ENCODE measurements at places on chromosomes 4 and X.

DNA sequence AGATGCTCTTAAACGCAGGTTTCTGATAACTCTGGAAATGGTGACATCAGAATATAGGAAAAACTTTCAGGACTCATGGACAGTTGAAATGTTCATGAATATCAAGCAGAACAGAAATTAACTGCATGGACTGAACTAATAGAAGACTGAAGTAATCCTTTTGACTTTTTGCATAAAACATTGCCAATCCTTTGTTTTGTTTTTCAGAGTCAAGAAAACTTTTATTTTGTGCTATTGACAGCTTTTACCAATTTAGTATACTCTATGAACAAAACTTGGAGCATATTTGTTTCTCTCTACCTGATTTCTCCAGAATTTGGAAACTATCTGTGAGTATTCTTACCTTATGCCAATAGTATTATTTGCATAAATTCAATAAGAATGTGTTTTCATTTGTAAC is 61.2 kb upstream of the HMX1 start:
- no peak for DNase-seq

- DNase-seq = no peak
Observed at GRCh38 chr4:39255266-39255665, 72.9 kb downstream of the WDR19 start.

DNA sequence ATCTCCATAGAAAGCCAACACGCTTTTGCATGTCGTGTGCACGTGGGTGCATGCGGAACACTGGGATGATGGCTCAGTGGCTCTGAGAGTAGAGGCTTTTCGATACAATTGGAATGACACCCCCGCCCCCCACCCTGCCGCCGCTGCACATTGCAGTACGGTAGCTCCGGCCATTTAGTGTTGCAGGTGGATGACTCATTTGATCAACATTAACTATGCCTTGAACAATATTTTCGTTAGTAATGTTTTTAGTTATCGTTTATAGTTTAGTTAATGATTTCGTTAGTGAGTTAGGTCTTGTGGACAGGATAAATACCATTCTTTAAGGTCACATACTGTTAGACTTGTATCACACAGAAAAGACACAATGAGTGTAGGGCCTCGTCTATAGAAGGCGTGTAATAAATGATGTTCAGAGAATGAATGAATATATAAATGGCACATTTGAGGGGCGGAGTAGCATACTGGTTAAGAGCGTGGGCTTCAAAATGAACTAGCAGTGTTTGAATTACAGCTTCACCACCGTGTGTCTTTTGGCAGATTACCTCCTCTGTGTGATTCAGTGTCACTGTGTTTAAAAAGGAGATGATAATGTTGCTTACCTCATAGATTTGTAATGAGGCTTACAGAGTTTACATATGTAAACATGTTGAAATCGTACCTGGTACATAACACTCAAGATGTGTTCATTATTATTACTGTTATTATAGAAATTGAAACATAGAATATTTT is 67.2 kb upstream of the TENM3 start:
- DNase-seq = no peak

DNA sequence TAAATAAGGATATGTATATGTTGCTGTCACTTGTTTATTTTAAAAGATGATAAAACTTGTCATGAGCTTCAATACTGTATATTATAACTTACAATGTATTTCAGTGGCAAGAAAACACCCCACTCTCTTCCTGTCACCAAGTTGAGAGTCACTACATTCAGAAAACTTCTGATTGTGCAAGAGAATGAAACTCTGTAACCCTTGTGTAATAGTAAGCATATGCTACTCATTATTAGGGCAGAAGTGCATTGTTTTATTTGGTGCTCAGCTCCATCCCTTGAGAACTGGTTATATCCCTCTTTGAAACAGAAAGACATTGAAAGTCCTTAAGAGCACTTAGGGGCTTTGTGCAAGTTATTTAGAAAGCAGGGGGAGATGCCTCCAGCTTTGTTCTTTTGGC is 594.5 kb downstream of the ARAP2 start:
- DNase-seq = no peak

DNA sequence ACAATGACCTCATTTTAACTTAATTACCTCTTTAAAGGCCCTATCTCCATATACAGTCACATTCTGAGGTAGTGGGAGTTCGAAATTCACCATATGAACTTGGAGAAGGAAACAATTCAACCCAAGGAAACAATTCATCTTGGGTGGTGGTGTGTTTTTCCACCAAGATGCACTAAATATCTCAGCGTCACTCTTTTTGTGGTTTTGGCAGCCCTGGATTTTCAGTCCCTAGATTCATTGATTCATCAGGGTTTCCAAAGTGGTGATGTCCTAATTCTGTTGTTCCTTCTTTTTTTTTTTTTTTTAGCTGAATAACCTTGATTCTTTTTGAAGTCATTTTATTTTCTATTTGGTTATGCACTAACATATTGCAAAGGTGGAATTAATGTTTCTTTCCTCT is 162.6 kb upstream of the RAPGEF2 start:
- DNase-seq = no peak

GRCh38 chr4:71009890-71010588 is 16.6 kb downstream of the DCK start:
- no peak for DNase-seq

DNA sequence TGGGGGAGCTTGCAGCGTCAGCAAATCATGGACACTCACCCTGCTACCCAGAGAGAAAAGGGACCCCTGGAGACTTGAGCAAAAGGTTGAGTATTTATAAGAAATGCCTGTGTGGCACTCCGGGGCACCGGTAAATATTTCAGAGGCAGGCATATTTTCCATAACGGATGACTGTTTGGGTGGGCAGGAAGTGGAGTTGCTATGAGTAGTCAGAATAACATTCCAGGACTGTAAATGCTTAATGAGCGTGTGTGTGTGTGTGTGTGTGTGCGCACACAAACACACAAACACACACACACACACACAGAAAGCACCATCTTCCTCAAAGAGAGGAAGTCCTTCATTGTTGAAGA is 74.6 kb downstream of the MXRA5 start:
- no peak for DNase-seq

DNA sequence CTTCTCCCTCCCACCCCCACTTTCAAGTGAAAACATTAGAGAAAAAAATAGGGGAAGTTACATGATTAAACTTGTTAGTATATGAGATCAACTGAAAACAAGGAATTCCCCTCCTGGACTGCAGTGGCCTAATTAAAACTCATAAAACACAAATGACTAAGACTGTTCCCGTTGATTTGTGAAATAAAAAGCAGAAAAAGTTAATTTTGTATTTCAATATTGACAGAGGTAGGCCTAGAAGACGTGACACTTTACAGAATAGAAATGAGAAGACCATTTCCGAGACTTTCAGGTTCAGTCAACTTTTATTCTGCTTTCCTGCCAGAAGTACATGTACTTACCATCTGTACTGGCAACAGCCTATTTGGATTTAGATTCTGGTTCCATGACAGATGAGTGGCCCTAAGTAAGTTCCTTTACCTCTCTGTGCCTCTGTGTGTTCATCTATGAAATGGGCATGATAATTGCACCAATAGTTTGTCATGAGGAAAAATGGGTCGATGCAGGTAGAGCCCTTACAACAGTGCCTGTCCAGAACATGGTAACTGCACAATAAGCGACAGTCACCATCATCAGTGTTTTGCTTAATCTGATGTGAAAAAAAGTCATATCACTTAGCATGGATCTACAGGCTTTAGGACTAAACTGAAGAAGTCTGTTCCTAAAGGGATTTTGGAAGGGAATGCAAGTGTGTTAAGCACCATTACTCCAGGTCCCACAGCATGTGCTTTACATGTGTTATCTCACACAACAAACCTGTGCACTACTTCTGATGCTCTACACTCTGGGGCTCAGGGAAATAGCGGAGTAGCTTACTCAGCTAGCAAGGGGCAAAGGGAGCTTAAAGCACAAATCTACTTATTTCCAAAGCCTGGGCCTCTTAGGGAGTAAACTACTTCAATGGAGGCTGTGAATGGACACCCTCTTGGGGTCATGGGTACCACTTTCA is 562.3 kb upstream of the DIPK2B start:
- DNase-seq = no peak

DNA sequence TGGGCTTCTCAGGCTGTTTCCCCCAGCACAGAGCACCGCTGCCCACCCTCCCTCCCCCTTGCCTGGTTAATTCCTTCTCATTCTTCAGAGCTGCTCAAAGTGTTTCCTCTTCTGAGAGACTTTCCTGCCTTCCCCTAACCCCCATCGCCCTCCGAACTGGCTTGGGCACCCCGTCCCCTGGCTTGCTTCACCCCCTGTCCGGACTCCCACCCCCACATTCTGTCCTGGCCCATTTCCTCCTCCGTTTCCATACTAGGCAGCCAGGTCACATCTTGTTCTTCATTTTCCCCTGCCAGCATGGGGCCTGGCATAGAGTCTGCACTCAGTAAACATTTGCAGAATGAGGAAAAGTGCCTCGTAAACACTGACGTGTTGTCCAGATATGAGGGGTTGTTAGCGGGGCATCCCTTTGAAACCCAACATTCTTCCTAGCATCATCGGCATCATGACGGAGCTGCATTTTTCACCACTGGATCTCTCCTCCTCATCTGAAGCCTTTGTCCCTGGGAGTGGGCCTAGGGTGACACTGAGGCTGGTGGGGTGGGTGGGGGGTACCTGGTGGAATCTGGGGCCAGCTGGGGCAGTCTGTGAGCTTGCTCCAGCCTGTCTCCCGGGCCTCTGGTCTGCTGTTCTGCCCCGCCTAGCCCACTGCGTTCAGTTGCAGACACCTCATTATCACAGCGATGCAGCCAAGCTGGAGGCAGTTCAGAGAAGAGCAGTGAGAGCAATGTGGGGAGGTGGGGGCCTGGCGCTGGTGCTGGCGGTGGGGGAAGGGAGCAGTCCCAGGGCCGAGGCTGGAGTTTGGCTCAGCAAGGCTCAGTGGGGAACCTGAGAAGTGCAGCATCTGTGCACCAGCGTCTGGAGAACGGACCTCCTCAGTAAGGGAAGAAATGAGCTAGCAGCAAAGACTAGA is 149.4 kb upstream of the PJA1 start:
- DNase-seq = no peak

- DNase-seq = no peak
Observed at GRCh38 chrX:40088299-40088625, 9.5 kb downstream of the BCOR start.

DNA sequence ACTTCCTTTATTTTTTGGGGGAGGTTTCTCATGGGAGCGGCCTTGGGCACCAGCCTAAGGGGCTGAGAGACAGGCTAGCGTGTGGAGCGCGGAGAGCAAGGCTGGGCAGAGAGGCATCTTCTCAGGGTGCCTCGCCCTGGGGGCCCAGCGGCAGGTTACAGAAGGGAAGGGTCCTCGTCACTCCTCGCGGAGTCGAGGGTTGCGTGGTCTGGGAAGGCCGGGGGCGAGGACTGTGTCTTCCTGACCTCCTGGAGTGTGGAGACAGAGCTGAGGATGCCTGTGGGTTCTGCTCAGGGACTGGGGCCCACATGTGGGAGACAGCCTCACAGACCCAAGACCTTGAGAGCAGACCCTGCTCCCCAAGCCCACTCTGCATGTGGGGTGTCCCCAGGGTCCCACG is 79.6 kb upstream of the LRPAP1 start:
- no peak for DNase-seq

DNA sequence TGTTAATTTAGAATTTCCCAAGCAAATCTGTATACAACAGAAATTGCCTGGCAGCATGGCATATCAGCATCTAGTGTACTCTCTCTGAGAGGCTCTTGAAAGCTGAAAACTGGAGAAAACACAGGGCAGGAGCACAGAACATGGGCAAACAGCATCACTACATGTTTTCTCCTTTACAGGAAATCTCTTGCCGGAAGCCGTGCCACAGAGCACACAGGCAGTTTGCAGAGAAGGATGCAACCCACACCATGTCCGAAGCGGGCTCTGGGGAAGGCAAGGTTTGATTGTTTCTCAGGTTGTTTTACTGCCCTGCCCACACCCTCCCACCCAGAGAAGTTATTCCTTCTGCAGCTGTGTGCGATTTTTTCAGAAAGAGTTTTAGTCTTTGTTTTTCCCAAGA is 41.1 kb upstream of the FAM9C start:
- DNase-seq = no peak

- DNase-seq = no peak
Observed at GRCh38 chr4:124095621-124096020, 616.9 kb downstream of the ANKRD50 start.

Measured in activated CD8-positive, alpha-beta memory T cell treated with anti-CD3 and anti-CD28 coated beads for 1 hour (primary cell).